ENCODE measurements at places on chromosomes 3 and 15.

GRCh38 chr3:20060974-20061685 is 20.9 kb downstream of the KAT2B start:
- peak; percentile 62 for DNase-seq

GRCh38 chr15:48437178-48437577 is 105.9 kb downstream of the DUT start:
- peak; percentile 91 for DNase-seq

GRCh38 chr3:148763156-148763680 is 64.4 kb upstream of the CPB1 start:
- no peak for DNase-seq

DNA sequence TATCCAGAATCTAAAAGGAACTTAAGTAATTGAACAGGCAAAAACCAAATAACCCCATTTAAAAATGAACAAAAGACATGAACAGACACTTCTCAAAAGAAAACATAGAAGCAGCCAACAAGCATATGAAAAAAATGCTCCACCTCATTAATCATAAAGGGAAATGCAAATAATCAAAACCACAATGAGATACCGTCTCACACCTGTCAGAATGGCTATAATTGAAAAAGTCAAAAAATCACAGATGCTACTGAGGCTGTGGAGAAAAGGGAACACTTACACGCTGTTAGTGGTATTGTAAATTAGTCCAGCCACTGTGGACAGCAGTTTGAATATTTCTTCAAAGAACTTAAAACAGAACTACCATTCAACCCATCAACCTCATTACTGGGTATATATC is 220.7 kb downstream of the MEX3B start:
- DNase-seq: no peak

GRCh38 chr3:108106449-108106848 is 15.6 kb upstream of the CD47 start:
- no peak for DNase-seq

GRCh38 chr3:26648461-26648860 is 25.9 kb downstream of the LRRC3B start:
- DNase-seq: no peak

GRCh38 chr3:52525680-52526561 is 7.7 kb downstream of the NT5DC2 start:
- DNase-seq: no peak

GRCh38 chr3:39548282-39548681 is 80.8 kb downstream of the MOBP start:
- peak; percentile 3 for DNase-seq

- DNase-seq: no peak
These were observed 164.5 kb downstream of the PTPRG start for GRCh38 chr3:61725851-61726333.

- no peak for DNase-seq
These were observed 28.1 kb downstream of the CHST14 start for GRCh38 chr15:40498891-40499290.

DNA sequence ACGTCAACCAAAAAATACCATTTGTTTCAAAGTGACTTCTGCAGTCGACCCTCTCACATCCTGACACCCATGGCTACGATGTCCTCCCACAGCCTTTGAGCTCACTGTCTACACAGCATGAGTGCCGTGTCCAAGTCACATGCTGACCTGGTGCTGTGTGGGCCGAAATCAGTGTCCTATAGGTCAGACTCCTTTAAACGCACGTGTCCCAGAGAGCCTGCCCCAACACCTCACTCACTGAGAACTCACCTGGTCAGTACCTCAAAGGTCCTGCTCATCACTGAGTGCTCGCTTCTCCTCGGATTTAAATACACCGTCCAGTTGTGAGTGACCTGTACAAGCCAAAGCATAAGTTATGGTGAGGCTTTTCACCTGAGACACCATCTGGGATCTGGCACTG is 83.3 kb downstream of the OCA2 start:
- no peak for DNase-seq

- no peak for DNase-seq
These were observed 41.8 kb downstream of the CLEC3B start for GRCh38 chr3:45067941-45068340.

- no peak for DNase-seq
These were observed 34.7 kb downstream of the FOXL2 start for GRCh38 chr3:138912237-138912636.

DNA sequence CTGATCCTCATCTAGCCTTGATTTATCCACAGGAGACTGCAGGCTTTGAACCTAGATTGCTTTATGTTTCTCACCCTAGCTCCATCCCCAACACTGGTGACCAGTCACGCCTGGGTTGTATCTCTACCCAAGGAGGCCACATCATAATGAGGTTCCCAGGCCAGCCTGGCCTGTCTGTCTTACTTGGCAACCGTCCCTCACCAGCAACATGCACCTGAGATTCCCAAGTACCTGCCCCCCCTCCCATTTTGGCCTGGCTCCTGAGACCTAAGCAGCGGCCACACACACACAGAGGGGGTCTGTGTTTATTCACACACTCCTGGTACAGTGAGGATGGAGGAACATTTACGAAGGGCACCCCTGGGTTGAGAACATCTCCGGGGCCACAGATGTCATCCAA is 2.4 kb downstream of the CAMK2N2 start:
- DNase-seq: no peak

DNA sequence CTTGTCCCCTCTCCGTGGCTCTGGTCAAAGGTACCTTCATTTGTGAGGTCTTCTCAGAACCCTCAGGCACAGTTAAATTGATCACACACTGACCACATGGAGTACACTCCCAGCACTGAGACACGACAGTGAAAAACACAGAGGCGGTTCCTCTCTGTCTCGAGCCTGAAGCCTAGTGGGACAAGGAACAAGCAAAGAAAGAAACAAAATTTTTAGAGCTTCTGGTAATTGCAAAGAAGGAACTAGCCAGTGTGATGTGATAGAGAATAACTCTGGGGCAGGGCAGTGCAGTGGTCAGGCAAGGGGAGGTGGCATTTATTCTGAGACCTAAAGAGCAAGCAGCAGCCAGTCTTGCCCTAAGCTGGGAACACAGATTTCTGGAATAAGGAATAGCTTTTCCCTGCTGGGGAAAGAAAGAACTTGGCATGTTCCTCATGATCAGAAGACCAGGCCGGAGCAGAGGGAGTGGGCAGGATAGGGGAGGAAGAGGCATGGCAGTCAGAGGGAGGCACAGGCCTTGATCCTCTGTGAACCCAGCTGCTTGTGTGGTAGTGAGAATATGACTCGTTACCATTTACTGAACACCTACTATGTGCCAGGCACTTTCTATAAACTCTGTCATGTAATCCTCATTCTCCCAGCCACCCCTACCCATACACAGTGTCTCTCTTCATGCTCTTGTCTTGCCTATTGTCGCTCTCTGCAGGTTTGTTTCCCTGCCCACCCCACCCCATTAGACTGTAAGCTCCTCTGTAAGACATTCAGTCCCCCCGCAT is 262.3 kb upstream of the HES1 start:
- no peak for DNase-seq

GRCh38 chr3:36483709-36484108 is 103.4 kb downstream of the STAC start:
- no peak for DNase-seq

GRCh38 chr3:87088430-87088992 is 97.6 kb upstream of the VGLL3 start:
- DNase-seq: peak; percentile 9

GRCh38 chr3:195818301-195818700 is 6.6 kb upstream of the MUC4 start:
- DNase-seq: no peak

- DNase-seq: no peak
These were observed 28.0 kb downstream of the OSBPL10 start for GRCh38 chr3:31953091-31953490.

GRCh38 chr3:98587654-98588053 is 5.8 kb downstream of the CPOX start:
- no peak for DNase-seq

DNA sequence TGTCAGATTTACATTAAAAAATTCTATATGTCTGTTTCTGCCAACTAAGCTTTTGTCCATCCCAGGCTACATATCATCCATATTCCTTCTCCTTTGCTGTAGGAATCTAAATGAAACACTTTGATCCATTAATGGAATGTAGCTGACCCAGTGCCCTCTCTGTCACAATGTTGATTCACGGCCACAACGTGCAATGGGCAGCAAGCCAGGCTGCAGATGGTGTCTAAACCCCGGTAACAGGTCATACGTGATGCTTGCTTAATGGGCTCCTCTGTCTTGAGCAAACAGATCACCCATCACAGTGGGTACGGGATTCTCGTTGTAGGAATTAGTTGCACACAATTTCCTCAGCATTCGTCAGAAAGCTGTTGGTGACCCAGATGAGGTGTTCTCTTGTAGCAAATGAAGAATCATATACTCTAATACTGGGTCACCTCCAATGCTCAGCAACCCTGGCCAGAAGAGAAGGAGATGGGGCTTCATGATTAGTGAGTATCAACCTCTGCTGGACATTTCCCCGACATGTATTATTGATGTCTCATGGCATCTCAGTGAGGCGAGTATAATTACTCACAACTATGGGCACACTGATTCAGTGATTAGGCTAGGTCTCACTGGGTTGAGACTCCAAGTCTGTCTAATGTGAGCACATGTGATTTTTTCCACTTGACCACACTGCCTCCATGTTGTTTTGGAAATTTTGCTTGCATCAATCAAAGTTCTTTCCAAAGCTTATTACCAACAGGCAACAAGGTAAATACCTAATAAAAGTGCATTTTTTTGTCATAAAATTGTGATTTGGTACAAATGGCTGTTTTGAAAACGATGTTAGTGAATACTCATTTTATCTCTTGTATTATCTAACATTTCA is 12.9 kb upstream of the DCBLD2 start:
- DNase-seq: no peak

GRCh38 chr15:82566690-82567089 is 26.4 kb upstream of the RPS17 start:
- peak; percentile 21 for DNase-seq

GRCh38 chr15:60649845-60650548 is 171.1 kb upstream of the ICE2 start:
- DNase-seq: no peak

- DNase-seq: no peak
These were observed 256.0 kb downstream of the CNTN4 start for GRCh38 chr3:2354702-2355101.

- peak; percentile 64 for DNase-seq
These were observed 76.3 kb downstream of the THBS1 start for GRCh38 chr15:39657181-39657580.

- peak; percentile 77 for DNase-seq
These were observed 29.4 kb upstream of the TMEM45A start for GRCh38 chr3:100463002-100463401.

DNA sequence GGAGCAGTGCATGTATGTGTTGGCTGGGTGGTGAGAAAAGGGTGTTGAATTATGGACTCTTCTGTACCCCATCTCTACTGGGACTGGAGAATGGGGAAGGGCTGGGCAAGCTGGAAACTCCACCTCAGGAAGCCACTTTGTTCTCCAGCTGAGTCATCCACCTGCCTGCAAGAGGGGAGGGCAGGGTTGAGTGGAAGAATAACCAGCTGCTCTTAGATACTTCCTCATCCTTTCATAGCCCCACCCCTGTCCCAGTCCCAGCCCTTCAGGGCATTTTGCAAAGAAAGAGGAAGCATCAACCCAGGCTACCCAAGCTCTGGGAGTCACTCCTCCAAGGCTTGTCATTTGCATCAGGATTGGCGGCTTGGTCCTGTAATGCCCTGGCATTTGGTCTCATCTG is 33.1 kb downstream of the RAB11A start:
- DNase-seq: no peak

GRCh38 chr3:150729682-150730360 is 26.1 kb upstream of the ERICH6 start:
- no peak for DNase-seq

DNA sequence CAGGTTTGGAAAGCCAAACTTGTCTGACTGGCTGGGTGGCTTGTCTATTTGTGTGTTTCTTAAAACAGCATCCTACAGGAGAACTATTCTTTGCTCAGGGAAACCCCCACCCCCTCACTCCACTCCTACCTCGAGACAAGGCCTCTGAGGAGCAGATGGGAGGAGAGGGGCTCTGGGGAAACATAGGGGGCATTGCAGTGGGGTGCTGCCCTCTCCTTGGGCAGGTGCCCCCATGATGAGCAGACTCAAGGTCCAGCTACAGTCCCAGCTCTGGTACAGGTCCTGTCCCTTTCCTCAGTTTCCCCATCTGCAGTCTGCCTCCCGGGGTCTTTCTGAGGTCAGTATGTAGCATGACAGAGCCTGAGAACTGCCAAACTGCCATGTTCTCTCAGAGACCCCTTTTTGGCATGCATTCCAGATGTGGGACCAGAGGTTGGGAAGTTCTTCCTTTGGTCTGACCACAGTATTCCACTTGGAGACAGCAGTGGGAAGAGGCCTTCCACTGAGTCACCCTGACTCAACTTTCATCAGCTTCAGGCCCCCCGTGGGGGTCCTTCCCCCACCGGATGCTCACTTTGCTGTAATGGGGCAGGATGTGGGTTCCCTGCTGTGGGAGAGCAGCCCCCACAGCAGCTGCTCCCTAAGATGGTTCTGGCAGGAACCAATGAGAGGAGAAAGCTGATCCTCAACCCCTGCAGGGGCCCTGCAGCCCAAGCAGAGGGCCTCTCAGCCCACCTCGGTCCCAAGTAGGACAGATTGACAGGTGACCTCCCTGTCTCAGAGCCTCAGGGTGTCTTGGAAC is 32.3 kb upstream of the CYP11A1 start:
- peak; percentile 81 for DNase-seq

DNA sequence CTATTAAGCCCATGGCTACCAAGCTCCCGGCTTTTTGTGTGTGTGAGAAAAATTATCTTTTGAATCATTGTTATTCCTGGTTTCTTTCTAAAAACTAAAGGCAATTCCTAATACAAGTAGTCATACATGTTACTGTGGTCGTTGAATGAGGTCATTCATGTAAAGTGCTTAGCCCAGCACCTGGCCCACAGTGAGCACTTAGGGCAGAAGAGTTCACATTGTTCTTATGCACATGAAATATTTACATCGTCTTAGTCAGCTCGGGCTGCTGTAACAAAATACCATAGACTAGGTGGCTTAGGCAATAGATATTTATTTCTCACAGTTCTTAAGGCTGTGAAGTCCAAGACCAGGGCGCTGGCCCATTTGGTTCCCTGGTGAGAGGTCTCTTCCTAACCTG is 216.1 kb downstream of the SHQ1 start:
- DNase-seq: no peak

DNA sequence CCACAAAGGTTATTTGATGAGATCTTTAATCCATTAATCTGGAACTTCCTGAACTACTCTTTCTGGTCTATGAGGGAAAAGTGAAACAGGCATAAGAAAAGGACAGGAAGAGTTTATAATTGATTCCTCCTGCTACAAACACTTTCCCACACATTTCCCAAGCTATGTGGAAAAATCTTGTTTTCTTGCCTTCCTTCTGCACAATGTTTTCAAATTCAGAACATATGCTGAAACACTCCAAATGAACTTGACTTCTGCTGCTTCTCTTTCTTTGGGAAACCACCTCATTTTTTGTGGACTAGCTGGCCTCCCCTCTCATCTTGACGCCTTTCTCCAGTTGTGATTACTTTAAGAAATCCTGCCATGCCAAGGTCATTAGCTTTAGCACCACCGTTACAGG is 100.7 kb upstream of the PTPRG start:
- DNase-seq: peak; percentile 13

GRCh38 chr3:152307829-152308474 is 39.2 kb downstream of the MBNL1 start:
- DNase-seq: no peak

GRCh38 chr3:72891053-72891855 is 3.4 kb downstream of the GXYLT2 start:
- peak; percentile 100 for DNase-seq
